ENCODE measurements at places on chromosomes 1 and 21.

DNA sequence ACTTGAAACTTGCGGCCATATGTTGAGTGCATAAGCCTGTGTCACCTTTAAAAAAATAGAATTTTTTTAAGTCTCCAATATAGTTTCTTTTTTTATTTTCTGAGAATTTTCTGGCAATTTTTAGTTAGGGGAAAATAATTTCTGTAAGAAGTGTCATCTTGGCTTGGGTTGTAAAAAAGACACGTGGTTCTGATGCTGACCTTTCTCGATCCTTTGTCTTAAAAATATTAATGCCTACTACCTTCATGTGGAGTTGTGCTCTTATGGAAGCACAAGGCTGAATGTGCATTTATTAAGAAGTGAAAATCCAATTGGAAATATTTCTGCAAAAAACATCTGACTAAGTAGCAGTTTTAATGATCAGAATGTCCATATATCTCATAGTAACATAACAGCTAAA lies 3.5 kb downstream of the ELAVL4 start:
- DNase-seq = no peak

- DNase-seq = no peak
These were observed 9.8 kb downstream of the PAX7 start for GRCh38 chr1:18640228-18641004.

GRCh38 chr21:15004721-15005370 lies 60.0 kb downstream of the NRIP1 start:
- DNase-seq = no peak

GRCh38 chr1:24327891-24328290 lies 8.7 kb downstream of the GRHL3 start:
- no peak for DNase-seq

All from lower leg skin (tissue), 4 donors.